HuH-7 (cell line): ENCODE measurements at places on chromosomes 7 and 10.

- no peak for DNase-seq
Observed at GRCh38 chr10:6542999-6543430, 37.1 kb downstream of the PRKCQ start.

- DNase-seq = no peak
Observed at GRCh38 chr7:78153285-78153684, 354.7 kb downstream of the PHTF2 start.

GRCh38 chr10:76883596-76883995 is 754.0 kb downstream of the KCNMA1 start:
- no peak for DNase-seq

- DNase-seq = no peak
Observed at GRCh38 chr10:71629131-71629530, 90.4 kb downstream of the C10orf105 start.

- no peak for DNase-seq
Observed at GRCh38 chr7:94380264-94380663, 14.4 kb upstream of the COL1A2 start.

DNA sequence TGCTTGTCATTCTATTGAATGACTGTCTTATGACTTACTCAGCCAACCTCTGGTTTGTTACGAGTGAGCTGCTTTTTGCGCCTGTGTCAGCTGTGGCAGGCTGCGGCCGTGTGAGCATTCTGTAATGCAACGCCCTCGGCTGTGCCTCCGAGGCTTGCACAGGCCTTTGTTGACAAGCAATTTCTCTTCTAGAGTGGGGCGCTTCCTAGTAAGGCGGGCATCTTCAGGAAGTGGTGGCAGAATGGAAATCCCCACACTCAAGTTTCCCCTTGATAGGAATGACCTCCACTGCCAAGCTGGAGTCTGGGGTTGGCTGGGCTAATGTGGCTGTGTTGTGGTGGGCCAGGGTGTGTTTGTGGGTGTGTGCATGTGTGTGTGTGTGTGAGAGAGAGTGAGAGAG is 20.2 kb upstream of the TMEM178B start:
- no peak for DNase-seq

DNA sequence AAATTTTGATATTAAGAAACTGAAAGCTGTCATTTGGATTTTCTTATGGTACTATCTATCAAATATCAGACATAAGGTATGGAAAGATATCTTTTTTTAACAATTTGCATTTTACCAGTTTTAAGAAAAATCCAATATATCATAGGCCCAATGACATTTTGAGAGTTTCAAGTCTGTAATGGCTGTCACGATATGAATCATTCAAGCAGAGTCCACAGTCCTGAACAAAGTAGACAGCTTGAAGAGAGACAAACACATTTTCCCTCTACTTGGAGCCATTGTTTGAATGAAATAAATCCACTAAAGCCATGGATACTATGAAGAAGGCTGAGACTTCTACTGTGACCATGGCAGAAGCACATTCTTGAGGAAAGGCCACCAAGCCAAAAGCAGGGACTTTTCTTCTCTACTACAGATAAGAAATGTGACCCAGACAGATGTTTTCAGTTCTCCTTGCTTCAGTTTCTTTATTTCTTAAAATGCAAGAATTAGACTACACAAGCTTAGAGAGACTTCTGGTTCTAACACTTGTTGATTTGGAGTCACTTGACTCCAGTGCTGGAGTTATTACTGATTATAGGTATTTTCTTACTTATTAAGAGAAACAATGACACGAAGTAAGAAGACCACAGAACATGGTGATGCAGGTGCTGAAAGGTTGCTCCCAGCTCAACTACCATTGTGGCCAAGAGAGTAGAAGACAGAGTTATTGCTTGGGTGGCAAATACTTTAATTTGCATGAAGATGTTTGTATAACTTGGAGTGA is 429.1 kb downstream of the KIF20B start:
- no peak for DNase-seq

DNA sequence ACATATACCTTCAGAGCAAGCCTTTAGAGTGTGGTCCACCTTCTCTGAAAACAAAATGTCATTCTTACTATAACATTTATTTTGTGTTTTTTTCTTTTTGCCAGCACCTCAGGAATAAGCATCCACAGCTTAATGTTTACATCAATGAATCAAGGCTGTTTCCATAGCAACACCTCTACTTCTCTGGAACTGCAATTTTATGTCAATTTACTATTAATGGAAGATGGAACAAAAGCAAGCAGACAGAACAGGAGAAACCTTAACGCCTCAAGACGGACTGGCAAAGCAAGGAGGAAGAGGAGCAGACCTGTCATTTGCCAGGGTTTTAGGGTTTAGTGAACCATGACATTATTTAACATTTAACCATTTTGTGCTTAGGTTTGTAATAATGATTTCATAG is 63.1 kb downstream of the PRR15 start:
- no peak for DNase-seq

DNA sequence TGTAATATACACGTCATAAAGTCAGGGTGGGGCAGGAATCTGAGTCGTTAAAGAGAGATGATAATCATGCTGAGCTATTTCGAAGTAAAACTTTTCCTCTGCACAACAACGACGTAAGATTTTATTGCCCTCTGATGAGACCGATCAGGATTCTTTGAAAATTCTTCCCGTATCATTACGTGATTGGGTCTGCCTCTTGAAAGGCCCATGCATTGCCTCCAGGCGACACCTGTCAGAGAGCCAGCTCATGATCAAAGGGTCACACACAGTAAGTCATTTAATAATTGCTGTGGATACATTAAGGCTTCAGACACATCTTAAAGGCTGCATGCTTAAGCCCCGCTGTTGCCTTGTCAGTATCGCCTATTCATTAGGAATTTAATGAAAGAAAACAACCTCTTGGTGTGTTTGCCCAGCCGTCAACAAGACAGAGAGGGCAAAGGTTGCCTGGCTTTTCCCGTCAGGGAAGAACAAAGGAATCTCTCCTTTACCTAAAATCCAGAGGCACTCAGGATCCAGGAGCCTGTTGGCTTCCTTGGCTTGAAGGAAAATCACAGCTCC is 189.0 kb upstream of the SH2B2 start:
- DNase-seq = peak; percentile 46

DNA sequence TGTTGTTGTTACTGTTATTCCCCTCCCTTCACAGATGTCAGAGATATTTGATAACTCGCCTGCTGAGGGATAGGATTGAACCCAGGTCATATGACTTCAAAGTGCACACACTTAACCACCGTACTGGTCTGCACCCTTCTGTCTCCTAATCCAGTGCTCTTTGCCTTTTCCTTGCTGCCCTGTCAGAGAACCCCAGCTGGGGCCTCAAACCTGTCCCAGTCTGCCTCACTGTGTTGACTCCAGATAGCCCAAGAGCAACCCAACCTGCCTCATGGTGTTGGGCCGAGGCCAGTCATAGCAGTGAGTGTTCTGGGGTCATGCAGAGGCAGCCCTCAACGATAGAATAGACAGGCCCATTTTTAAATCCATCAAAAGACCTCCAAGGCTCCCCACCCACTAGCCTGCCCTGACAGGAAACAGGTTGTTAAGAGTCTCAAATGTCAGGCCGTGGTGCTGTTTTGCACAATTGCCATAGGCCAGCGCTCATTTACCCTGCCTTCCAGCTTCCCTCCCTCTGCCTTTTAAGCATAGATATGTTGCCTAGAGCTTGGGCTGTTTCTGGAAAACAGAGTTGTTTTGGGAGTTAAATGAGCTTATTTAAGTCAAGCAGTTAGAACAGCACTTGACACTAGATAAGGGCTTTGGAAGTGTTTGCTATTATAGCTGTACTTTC is 37.0 kb upstream of the PDCD4 start:
- DNase-seq = peak; percentile 29

GRCh38 chr7:108321359-108321758 is 134.9 kb downstream of the NRCAM start:
- no peak for DNase-seq

GRCh38 chr10:131978366-131978765 is 3.4 kb downstream of the BNIP3 start:
- DNase-seq = no peak

DNA sequence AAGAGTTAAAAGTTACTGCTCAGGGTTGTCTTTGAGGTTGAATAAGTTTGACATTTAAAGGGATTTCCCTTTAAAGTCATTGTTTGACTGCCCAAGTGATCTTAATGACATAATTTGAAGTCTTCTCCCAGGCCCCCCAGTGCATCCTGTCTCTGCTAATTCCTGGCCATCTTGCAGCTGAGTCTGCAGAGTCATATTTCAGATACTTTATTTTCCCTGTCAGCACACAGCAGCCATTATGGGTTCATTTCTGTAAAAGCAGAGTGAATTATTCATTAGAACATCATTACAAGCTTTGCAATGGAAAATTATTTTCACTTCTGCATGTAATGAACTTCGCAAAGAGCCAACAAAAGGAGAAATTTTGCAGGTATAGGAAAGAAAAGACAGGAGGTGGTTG is 536.6 kb downstream of the GALNT17 start:
- DNase-seq = no peak

- no peak for DNase-seq
Observed at GRCh38 chr7:80942261-80943041, 23.6 kb upstream of the SEMA3C start.

GRCh38 chr7:6167004-6167551 is 105.3 kb downstream of the CYTH3 start:
- DNase-seq = no peak

DNA sequence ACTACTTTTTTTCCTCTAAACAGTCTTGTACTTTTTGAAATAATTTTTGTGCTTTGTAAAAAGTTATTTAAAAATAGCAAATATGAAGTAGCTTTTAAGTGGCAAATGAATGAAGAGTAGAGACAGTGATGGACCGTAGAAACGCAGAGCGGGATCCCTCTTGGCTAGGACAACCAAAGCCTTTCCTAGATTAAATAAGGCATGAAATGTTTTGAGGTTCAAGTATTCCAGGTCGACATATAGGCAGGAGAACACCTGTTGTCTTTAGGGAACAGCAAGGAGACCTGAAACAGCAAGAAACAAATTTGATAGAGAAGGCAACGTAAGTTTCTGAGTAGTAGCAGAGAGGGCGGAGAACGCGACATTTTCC is 662 bp upstream of the PPRC1 start:
- DNase-seq = no peak

DNA sequence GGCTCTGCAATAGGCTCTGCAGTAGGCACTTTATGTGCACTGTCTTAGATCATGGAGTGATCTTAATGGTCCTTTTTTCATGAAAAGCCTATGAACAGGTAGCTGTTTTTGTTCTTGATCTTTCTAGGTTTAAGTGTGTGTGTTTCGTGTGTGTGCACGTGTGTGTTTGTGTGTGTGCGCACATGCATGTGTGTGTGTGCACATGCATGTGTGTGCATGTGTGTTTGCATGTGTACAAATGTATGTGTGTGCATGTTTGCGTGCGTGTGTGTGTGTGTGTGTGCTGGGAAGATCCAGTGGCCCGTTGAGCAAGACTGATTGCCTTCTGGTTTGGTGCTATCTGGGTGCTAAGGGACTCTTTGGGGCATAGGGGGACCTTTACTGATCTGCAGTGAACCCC is 334.8 kb downstream of the GLRX3 start:
- DNase-seq = no peak

DNA sequence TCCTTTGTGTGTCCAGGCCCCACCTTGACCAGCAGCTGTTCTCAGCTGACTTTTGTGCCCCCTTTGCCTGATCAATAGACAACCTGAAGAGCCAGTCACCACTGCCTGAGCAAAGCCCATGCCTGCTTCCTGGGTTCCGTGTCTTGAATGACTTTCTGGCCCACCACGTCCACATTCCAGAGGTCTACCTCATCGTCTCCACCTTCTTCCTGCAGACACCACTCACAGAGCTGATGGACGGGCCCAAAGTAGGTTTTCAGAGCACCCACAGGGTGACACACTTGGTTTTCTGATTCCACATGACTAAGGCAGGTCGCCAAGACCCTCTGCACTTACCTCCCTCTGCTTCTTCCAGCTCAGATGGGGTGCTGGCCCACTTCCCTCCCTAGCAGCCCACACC is 126.8 kb downstream of the WDFY4 start:
- DNase-seq = no peak

GRCh38 chr10:123642697-123643096 is 23.5 kb upstream of the GPR26 start:
- peak; percentile 30 for DNase-seq

DNA sequence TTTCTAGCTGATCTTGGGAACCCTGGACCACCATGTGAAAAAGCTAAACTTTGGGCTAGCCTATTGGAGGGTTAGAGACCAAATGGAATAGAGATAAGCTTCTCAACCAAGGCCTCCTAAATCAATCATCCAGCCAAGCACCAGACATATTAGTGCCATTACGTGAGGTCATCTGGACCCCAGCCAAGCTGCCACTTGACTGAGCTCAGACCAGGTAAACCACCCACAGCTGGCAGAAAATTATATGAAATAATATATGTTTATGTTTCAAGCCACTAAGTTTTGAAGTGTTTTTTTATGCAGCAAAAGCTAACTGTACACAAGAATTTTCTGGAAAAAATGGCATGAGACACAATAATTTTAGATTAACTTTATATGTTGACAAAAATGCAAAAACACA is 82.6 kb upstream of the PCGF5 start:
- DNase-seq = no peak

- no peak for DNase-seq
Observed at GRCh38 chr7:95169678-95170077, 154.7 kb downstream of the PON1 start.

DNA sequence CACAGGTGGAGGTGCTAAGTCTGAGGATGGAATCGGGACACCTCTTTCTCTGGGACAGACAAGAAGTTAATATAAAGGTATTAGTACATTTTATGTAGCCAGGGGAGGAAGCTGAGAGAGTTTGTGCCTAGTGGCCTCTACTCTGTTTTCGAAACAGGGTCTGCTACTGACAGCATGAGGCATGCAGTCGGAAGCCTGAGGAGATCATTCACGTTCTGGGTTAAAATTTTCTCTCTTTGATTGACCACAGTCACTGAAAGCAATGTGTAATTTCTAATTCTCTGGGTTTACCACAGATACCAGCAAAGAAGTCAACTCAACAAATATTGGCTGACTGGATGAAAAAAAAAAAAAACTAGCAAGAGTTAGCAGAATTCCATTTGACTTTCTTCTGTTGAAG is 53.3 kb upstream of the KCTD7 start:
- DNase-seq = no peak

- DNase-seq = no peak
Observed at GRCh38 chr10:89978081-89978480, 276.7 kb downstream of the KIF20B start.

- no peak for DNase-seq
Observed at GRCh38 chr10:44260286-44260928, 124.5 kb downstream of the CXCL12 start.

- DNase-seq = no peak
Observed at GRCh38 chr7:157766098-157766497, 429.3 kb downstream of the DNAJB6 start.
